ENCODE measurements at places on chromosomes 5 and 9.

GRCh38 chr9:118273048-118273447 lies 568.8 kb downstream of the TLR4 start:
- no peak for DNase-seq

DNA sequence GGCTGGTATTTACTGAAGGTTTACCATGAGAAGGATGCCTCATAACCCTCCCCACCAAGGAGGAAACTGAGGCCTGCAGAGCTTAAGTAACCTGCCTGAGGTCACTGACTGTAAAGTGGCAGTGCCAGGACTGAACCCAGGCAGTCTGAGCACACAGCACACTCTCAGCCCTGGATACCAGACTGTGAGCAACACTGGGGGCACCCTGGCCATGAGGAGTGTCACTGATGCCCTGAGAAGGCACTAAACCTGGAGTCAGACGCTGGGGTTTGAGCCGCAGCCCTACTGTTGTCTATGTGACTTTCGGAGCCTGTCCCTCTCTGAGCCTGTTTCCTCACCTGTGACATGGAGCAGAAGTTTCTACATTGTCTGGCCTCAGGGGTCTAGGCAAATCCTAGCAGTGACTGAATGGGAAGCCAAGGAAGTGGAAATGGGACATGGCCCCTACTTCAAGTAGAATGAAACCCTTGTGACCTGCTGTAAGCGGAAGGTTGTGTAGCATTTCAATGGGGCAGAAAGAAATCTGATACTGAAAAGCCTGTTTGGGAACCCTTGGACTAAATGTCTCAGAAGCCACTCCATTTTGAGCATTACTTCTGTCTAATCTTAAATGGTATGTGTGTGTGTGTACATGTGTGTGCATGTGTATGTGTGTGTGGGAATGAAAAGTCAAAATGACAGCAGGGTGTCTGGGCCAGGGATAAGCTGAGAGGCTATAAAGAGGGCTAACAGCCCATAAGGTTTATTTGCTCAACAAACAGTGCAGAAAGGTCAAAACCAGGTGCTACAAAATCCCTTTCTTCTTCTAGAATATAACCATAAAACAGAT lies 36.0 kb downstream of the B4GALT1 start:
- DNase-seq, result no peak

GRCh38 chr5:1054018-1054798 lies 45.6 kb downstream of the NKD2 start:
- no peak for DNase-seq

GRCh38 chr5:64775291-64775690 lies 6.6 kb downstream of the CWC27 start:
- DNase-seq, result no peak

- DNase-seq, result no peak
Measured at GRCh38 chr9:86751956-86752355, 195.3 kb downstream of the GAS1 start.

- peak; percentile 86 for DNase-seq
Measured at GRCh38 chr9:131046581-131047202, 37.7 kb downstream of the LAMC3 start.

- no peak for DNase-seq
Measured at GRCh38 chr5:58542709-58543108, 40.2 kb upstream of the RAB3C start.

- DNase-seq, result no peak
Measured at GRCh38 chr5:164139423-164139822, 634.0 kb downstream of the MAT2B start.

DNA sequence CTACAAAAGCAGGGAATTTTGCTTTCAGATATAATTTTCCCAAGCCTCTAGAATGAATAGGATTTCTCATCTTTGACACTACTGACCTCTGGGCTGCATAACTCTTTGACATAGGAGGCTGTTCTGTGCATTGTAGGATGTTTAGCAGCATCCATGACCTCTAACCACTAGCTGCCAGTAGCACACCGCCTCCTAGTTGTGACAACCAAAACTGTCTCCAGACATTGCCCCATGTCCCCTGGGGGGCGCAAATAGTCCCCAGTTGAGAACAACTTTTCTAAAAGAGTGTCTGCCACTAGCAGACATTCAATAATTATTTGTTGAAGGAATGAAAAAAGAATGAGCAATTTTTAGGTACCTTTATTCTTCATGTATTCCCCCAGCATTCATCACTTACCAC lies 51.8 kb downstream of the POU4F3 start:
- DNase-seq, result peak; percentile 29

DNA sequence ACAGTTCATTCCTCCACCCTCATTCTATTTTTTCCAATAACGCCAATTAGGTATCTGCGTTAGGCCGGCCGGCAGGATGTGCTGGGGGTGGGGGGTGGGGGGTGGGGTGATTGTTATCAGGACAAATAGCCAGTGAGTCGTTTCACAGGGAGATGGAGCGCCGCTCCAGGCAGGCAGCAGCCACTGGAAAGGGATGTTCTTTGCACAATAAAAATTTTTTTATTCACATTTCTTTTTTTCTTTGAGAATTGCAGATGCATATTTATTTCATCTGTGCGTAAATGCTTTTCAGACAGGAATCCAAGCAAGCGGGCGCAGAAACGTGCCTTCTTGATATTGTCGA lies 4.1 kb downstream of the LMX1B start:
- DNase-seq, result no peak

Measured in NAMALWA (cell line).